ENCODE measurements at places on chromosomes 4 and X. TPM values are rescaled to one million over a fixed set of nuclear protein-coding genes. Genes with fewer than 3 reads are reported as not detected.

DNA sequence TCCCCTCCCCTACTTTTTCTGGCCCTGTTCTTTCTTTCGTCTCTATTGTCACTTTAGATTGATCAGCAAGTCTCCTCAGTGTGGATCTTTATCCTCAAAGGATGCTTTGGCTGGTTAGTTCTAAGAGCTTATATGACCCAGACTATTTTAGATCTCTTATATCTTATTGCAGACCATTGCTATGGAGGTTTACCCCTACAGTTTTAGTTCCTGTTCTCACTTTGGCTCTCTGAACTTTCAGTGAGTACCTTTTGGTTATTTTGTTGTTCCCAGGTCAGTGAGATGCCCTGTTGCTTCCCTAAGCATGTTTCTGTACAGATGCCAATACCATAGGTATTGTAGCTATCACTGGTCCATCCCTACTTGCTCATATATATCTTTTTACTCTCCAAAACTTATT, 24.0 kb upstream of the MED14 start:
- no peak for DNase-seq

The ATP2B3 gene
- not detected for total RNA-seq

- DNase-seq = no peak
Measured at GRCh38 chr4:64682946-64683345, 273.7 kb upstream of the TECRL start.

- DNase-seq = no peak
Measured at GRCh38 chrX:71510161-71510560, 22.7 kb upstream of the OGT start.

The ARX gene
- not detected for total RNA-seq

Measured in GM23248 (cell line).